ENCODE measurements at places on chromosomes 4 and X.
A peak's percentile ranks its signal among the peaks of the same experiment; 100 is the strongest.

DNA sequence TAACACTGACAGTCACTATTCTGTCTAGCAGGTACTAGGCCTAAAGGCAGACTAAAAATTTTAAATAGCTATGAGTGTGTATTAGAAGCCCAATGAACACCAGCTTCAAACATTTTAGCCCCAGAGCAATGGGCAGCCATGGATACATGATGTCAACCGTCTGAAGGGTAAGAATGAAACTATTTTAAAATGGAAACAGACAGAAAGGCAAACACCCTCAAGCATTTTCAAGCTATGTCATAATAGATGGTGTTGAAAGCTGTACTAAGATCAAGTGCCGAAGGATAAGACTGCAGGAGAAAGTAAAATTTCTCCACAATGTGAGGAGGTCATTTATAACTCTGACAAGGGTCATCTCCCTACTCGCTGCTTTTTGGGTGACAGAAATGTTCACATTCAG is 225.0 kb downstream of the COL25A1 start:
- DNase-seq, result no peak

GRCh38 chrX:103376979-103377324 is 614 bp downstream of the BEX3 start:
- DNase-seq, result peak; percentile 72

DNA sequence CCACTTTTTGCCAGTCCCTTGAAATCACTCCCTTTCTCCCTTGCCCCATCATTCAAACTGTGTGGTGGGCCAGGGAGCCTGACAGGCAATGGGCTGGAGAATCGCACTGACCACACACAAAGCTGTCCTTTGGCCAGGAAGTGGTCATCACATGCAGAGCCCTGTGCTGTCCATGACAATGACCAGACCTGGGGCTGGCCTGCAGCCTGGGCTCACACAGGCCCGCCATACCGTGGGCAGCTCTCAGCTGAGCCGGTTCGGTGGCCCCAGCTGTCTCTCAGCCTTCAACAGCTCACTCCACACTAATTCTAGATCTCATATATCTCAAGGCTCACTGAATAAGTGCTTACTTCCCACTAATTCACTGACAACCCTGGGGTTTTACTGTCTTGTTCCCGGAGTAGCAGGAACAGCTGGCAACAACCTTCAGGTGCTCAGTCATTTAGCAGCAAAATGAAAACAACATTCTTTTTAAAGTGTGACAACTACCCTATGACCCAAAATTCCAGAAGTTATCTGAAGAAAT is 48.0 kb downstream of the USP46 start:
- DNase-seq, result no peak

DNA sequence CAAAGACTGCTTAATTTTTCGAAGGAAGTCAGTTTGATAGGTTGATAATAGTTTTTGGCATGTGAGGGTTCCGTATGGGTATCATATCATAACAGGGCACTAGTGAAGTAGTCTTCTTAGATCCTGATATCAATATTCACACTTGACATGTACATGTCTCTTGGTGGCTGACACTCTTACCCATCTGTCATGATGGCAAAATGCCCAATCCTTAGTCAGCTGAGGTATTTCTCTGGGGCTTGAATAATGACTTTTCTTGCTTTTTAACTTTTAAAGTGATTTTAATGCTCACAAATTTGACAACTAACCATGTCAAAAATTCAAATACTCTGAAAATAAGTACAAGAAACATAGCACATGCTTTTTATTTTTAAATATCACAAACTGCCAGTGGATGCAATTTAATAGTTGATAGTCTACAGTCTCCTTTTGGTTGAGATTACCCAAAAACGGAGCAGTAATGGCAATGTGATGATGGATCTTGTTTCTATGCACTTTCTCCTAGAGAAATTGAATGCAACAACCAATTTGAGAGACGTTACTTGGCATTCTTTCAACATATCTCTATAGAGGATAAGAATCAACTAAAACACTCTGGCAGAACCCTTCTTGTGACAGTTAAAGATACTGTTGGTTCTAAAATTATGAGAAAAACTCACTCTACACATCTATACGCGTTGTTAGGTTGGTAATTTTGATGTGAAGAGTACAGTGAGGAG is 552.9 kb upstream of the PABPC4L start:
- no peak for DNase-seq

DNA sequence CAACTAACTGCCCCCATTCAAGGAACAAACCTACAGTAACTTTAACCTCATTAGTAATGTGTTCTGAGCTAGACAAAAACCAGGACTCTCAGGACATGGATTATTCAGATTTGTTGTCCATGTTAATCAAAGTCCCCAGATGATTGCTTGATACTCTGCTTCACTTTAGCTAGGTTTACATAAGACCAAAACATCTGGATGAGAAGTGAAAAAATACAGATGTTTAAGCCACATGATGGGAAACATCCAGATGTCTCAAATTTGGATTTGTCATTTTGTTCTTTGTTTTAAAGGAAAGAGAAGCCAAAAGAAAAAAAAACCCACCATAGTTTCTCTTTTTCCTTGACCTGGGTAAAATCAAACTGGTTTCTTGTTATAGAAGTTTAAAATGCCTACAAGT is 48.5 kb upstream of the NRK start:
- DNase-seq, result no peak

- no peak for DNase-seq
Measured at GRCh38 chr4:185143601-185143969, 519 bp downstream of the SLC25A4 start.

DNA sequence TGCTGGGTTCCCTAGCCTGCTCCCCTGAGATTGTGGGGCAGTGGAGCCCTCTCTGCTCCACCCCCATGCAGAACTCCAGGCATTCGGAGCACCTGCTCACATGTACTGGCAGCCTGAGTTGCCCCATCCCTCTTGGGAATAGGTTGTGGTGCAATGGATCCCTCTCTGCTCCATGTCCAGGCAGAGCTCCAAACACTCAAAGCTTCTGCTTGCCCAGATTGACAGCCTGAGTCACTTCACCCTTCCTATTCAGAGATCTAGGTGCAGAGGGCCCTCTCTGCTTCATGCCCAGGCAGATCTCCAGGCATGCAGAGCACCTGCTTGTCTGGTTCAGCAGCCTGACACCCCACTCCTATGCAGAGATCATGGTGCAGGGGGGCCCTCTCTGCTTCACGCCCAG is 18.6 kb upstream of the TEX13B start:
- no peak for DNase-seq
